Activated T-helper 1 cell treated with anti-CD3 and anti-CD28 coated beads, Interleukin-12 subunit alpha, Interleukin-12 subunit beta, Interleukin-2, Interleukin-4 antibody, amounts not matched to agents 30 ng/mL and 10 ng/mL and 1 ng/mL, durations not matched to agents 14 hours and 24 hours and 36 hours (primary cell): ENCODE measurements at places on chromosomes 1 and 21. TPM values are rescaled to one million over a fixed set of nuclear protein-coding genes. Genes with fewer than 3 reads are reported as not detected.

The KIF21B gene
- total RNA-seq = 50.4 and 52.0 TPM in 2 replicates

The OR2T10 gene
- not detected in 2 replicates for total RNA-seq

The NMNAT2 gene
- not detected in 2 replicates for total RNA-seq

The TMOD4 gene
- total RNA-seq = 2.6 and 2.9 TPM in 2 replicates

The BGLAP gene
- total RNA-seq = 1.8 and 2.5 TPM in 2 replicates

The KRTAP21-2 gene
- total RNA-seq = not detected in 2 replicates

The LAPTM5 gene
- total RNA-seq = 199 and 214 TPM in 2 replicates

The ADAM30 gene
- total RNA-seq = not detected in 2 replicates

The EFCAB14 gene
- 67.0 and 70.4 TPM in 2 replicates for total RNA-seq

The ZNF593OS gene
- not detected in 2 replicates for total RNA-seq

The C21orf91 gene
- total RNA-seq = 45.4 and 49.2 TPM in 2 replicates

The LRRC38 gene
- total RNA-seq = not detected in 2 replicates

The HLX gene
- total RNA-seq = 5.1 and 6.3 TPM in 2 replicates

The FCRL5 gene
- not detected in 2 replicates for total RNA-seq

The FAM3B gene
- not detected in 2 replicates for total RNA-seq

The CCDC17 gene
- 2.5 and 2.8 TPM in 2 replicates for total RNA-seq

The PLEKHA6 gene
- total RNA-seq = 0.05 and 0.21 TPM in 2 replicates

The GUCA2B gene
- total RNA-seq = not detected in 2 replicates
